ENCODE measurements at places on chromosomes 7 and 10.

- no peak for DNase-seq
These were observed 69.2 kb upstream of the AHR start for GRCh38 chr7:17229228-17229627.

GRCh38 chr7:41298409-41298808 is 404.5 kb downstream of the INHBA start:
- DNase-seq: no peak

GRCh38 chr7:106345421-106346166 is 60.8 kb upstream of the NAMPT start:
- no peak for DNase-seq

- DNase-seq: no peak
These were observed 382.7 kb downstream of the RPS24 start for GRCh38 chr10:78416031-78417011.

- DNase-seq: no peak
These were observed 3.3 kb downstream of the GDF2 start for GRCh38 chr10:47325303-47326291.

- DNase-seq: no peak
These were observed 127.9 kb upstream of the SEM1 start for GRCh38 chr7:96837593-96837992.

- DNase-seq: no peak
These were observed 142.5 kb upstream of the RET start for GRCh38 chr10:42934351-42934811.

DNA sequence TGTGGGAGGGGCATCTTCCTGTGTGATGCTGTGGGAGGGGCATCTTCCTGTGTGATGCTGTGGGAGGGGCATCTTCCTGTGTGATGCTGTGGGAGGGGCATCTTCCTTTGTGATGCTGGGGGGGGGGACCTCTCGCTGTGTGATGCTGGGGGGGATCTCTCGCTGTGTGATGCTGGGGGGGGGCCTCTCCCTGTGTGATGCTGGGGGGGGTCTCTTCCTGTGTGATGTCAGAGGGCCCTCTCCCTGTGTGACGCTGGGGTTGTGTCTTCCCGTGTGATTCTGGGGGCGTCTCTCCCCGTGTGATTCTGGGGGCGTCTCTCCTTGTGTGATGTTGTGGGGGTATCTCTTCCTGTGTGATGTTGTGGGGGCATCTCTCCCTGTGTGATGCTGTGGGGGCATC is 27.9 kb upstream of the DPYSL4 start:
- no peak for DNase-seq

GRCh38 chr7:148815612-148816011 is 68.5 kb downstream of the EZH2 start:
- DNase-seq: no peak
